ENCODE measurements at places on chromosomes 16 and 17.

- DNase-seq = no peak
Observed at GRCh38 chr16:8846401-8846932, 22.3 kb downstream of the CARHSP1 start.

GRCh38 chr17:11467639-11468038, 130.6 kb upstream of the DNAH9 start:
- no peak for DNase-seq

DNA sequence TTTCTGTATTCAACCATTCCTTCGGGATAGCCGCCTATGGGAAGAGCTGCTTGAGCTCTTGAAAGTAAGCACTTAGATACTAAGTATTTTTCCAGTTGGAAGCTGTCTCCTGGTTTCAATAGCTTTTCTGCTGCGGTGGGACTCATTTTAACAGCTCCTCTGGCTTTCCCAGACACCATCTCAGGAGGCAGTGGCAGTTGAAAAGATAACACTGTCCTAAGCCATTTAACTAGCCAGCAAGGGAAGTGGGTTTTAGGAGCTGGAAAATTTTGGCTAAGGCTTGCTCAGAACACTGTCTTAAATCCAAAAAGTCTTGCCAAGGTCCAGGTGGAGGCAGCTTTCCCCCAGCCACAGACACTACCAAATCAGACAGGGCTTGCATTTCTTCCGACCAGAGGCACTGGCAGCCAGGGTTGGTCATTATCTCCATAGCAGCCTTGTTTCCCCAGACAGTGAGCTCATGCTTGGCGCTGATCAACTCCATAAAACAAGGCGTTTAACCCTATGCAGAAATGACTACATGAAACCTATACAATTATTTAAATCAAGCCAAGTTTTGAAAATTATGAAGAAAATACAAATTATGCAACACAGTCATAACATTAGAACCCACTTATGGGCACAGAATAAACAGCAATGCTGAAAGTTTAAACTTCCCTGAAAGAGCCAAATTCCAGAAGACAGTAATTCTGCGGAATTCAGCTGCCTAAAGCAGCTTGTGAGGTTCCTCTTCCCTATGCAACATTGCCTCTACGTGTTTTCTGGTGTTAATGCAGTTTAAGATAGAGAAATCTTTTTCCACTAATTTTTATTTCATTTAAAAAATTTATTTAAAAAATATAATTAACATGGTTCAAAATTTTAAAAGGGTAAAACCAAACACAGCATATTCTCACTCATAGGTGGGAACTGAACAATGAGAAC, 25.0 kb downstream of the GABARAPL2 start:
- DNase-seq = no peak

- no peak for DNase-seq
Observed at GRCh38 chr16:3518986-3519348, 18.2 kb downstream of the CLUAP1 start.

DNA sequence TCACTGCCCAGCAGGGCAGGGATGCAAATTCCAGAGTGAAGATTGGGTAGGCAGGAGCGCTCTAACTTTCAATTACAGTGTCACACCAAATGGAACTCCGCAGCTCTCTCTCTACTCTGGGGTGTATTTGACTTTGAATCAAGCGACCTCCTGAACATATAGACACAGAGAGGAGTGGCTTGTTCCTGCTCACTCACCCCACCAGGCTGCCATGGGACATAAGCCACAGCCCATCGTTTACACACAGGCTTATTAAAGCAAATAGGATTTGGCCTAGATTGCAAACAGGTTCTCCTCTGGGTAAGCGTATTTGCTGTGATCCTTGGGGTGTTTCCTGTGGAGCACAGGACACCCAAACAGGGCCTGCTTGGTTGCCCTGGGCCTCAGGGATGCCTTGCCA, 281.6 kb upstream of the CCL2 start:
- no peak for DNase-seq

DNA sequence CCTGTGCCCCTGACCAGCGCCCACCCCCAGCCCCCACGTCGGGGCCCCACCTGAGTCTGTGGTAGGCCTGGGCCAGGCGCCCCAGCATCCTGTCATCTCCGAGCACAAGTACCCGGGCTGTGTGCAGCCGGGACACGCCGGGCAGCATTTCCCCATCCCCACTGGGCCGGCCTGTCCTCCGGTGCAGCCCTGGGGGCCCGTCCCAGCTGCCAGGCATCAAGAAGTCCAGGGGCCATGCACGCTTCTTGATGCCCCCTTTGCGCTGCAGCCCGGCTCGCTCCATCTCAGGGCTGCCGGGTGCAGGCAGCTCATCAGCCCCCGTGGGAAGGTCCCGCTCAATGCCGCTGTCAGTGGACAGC, 29.3 kb upstream of the MFSD6L start:
- no peak for DNase-seq

- DNase-seq = no peak
Observed at GRCh38 chr17:419073-419735, 66.6 kb upstream of the RPH3AL start.

DNA sequence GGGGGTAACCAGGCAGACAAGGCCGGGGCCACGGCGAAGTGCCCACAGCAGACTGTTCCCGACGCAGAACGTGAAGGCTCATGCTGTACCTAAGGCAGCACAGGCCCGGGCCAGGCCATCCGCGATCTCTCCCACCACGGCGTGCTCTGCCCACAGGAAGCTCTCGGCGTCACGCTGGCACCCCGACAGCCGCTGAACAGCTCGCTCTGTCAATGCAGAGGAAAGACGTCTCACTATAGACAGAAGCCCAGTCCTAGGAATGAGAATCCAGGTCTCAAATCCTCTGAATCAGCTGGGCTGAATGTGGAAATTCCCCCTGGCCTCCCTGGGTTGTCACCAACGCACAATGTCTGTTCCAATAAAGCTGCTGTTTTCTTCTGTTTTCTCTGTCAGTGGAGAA, 21.4 kb downstream of the SERPINF1 start:
- DNase-seq = no peak

All from activated T-helper 1 cell treated with anti-CD3 and anti-CD28 coated beads, Interleukin-2, amount 50 U/mL, for 16 hours (primary cell).